Stimulated activated CD4-positive, alpha-beta T cell treated with anti-CD3 and anti-CD28 coated beads, Interleukin-4, amount 100 ng/mL, for 4 hours (primary cell): ENCODE measurements at places on chromosomes 3 and 15.

DNA sequence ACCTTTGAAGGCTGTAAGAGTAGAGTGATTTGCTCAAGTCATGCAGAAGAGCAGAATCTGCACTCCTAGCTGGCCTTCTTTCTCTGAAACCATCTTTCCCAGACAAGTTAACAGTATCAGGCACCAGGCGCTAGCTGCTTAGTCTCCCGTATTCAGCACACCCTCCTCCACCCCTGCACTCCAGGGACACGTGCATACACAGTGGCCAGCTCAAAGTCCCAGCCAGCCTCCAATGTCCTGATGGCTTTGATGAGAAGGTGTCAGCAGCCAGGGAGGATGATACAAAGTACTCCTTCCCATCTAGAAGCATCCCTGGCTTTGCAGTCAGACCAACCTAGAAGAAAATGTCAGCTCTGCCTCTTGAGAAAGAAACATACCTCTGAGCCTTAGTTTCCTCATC, 177.8 kb downstream of the ADAMTS17 start:
- DNase-seq: no peak

DNA sequence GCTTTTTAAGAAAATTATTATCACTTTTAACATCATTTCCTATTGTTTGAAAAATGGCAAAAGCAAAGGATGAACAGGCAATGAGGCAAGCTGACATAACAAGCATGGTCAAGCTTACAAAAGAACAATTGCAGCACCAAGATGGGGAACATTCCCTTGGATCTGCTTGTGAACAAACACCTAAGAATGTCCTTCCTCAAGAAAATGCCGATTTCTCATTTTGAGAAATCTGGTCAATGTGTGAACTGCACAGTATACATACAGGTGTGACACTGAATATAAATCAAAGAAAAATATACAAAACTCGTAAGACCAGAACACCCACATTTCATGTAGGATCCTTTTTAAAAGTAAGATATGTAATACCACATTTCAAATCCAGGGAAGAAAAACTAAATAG, 58.9 kb downstream of the LRRFIP2 start:
- DNase-seq: no peak

- no peak for DNase-seq
These were observed 680.1 kb downstream of the EPHA3 start for GRCh38 chr3:89787485-89787884.

DNA sequence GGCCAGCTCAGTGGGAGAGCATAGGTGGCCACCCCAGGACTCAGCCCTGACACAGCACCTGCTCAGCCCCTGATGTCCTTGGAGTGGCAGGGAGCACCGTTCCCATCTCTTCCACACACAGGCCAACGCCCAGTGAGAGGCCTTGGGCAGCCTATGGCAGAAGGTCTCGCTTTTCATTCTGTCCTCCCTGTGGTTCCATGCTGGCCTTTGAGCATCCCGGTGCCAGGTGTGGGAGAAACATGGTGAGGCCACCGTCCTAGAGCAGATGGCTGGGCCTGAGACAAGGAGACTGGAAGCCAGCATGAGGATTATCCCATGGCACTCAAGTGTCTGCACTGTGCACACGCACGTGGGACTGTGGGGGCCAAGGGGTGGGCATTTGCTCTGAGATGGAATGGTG, 25.1 kb downstream of the ADCY5 start:
- no peak for DNase-seq

- no peak for DNase-seq
These were observed 20.7 kb upstream of the POMGNT2 start for GRCh38 chr3:43126536-43126935.

DNA sequence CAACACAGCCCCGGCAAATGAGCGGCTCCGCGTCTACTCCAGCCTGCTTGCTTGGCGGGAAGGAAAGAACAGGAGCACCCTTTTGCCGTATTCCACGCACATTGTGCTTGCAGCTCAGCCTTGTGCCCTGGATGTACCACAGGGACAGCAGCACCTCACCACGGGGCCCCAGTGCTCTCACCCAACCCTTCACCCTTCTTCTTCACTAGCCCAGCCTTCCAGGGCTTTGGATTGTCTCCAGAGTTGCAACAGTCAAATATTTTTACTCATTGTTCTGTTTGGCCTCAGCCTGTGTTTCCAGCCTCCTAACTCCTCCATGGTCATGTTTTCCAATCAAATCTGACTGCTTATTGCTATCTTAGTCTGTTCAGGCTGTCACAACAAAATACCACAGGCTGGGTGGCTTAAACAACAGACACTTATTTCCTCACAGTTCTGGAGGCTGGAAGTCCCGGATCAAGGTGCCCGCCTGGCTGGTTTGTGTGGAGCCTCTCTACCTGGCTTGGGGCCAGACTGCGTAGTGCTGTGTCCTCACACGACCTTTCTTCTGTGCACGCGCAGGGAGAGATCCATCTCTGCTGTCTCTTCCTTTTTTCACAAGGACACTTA, 79.2 kb upstream of the ABHD17C start:
- no peak for DNase-seq

GRCh38 chr15:32936283-32936918, 218.6 kb downstream of the GREM1 start:
- no peak for DNase-seq

DNA sequence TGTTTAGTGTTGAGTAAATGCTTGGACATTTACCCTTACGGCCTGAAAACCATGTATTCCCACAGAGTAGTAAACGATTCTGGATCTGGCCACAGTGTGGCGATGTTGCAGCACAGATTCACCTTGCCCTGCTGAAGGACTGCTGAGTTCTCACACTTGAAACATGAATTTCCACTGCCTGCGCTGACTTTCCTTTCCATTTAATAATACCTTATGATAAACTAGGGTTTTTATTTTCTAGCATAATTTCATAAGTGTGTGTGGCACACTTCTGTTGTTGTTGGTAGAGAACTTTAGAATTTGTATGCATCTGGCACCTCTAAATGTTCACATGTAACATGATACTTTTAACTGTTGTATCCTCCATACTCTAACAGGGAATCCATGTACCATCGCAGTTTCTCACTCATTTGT, 53.9 kb downstream of the C3orf38 start:
- peak; percentile 35 for DNase-seq

DNA sequence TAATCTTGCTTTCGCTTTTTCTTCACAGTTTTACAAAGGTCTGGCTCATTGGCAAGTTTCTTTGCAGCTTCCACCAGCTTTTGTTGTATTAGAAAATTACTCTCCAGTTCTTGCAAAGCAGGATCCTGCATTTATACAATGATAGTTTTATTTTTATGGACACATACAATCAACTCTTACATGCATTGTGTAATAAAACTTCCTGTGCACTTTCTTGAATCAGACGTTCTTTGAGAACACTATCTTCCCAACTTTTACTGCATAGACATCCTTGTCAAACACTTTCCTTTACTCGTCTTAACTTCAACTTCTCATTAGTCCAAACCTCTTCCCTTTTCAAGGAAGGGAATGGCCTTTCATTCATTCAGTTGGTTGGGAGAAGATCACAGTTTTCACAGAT, 71.4 kb upstream of the LMOD3 start:
- no peak for DNase-seq

DNA sequence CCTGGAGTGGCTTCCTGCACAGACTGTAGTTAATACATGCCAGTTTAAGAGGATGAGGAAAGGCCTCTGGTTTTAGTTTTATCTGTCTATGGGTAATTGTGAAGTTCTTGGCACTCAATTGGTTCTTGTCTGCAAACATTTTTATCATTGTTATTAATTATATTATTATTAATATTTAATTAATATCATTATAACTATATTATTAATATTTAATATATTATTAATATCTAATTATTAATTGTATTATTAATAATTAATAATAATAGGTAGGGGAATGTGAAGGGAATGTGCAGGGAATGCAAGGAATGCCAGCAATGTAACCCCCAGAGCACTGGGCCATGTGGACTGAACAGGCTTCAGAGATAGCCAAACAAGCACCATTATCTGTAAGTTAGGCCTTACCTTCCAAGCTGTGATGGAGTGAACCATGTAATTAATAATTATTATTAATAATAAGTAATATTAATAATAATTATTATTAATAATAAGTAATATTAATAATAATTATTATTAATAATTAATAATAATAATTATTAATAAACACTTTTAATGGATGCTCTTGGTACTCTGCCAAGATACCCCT, 79.8 kb upstream of the NMNAT3 start:
- DNase-seq: no peak

DNA sequence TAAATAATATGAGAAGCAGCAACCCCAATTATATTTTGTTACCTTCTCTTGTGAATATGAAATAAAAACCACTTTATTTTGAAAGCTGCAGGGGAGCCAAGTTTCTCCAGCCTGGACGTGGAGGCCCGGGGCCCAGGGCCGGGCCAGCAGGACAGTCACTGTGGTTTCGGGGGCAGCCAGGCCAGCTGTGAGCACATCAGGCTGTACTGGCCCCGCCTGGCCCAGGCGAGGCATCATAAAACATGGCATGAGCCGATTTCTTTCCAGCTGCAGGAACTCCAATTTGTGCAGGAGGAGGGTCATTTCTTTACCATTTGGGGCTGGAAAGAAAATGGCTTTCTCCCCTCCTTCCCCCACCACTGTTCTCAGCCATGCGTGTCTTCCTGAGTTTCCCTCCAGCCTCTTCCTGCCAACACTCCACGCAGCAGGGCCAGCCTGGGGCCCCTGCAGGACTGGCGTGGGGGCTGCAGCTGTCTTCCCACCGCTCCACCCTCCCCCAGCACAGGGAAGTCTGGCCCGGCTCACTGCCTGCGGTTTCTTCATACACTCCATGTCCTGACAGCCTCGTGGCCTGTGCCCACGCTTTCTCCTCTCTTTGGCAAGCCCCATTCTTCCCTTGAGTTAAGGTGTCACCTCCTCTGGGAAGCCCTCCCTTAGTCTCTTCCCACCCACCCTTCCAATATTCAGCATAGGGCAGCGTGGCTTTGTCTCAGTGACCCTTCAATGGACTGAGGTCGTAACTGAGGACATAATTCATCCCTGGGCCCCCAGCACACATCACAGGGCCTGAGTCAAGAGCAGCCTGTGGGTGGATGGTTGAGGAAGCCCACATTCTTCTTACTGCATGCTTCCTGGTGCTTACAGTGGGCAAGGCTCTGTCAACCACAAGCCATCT, 135.8 kb downstream of the CHSY1 start:
- no peak for DNase-seq
